ENCODE measurements at places on chromosomes 2 and 18.

DNA sequence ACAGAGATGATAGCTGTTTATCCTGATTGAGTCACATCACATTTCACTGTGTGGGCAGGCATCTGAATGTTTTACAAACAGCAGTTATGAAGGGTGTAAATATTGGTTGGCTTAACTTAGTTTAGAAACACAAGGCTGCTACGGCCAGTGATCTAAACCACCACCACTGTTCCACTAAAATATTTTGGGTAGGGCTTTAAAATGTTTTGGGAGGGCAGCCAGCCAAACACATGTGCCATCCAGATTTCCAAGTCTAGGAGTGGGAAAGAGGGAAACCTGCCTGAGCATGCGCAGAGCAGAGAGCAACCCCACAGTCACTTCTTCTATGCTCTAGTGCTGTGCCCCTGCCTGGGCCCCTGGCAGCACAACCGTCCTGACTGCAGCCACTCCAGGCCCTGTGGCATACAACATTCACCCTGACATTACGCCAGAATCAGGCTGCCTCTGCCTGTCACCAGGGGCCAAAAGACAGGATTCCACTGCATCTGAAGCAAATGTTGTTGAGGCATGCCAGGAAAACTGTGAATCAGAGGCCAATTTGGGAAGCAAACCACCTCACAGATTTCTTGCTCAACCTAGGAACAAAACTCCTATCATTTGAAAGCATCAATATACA is 74.8 kb upstream of the COL5A2 start:
- DNase-seq = no peak

- no peak for DNase-seq
Measured at GRCh38 chr2:225998653-225999052, 599.1 kb downstream of the NYAP2 start.

DNA sequence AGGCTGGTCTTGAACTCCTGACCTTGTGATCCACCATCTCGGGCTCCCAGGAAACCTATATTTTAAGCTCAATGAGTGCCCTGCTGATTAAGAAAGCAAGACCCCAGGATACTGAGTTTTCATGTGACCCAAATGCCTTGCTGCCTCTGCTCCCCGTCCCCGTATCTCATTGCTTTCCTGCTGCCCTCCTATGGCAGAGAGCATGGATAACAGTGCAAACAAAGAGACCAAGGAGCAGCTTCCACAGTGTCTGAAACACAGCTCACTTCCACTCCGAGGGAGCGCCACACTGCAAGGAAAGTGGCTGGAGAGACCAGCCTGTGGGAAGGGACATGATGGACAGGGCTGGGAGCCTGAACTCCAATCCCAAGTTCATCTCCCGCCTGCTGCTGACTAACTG is 246.8 kb downstream of the TMEM182 start:
- DNase-seq = no peak

- no peak for DNase-seq
Measured at GRCh38 chr2:177550264-177551200, 158.0 kb downstream of the AGPS start.

GRCh38 chr18:27656167-27656778 is 471.2 kb upstream of the CHST9 start:
- no peak for DNase-seq

GRCh38 chr2:133943108-133943507 is 310.8 kb upstream of the MGAT5 start:
- DNase-seq = no peak

GRCh38 chr18:31506024-31506742 is 8.2 kb downstream of the DSG2 start:
- no peak for DNase-seq

GRCh38 chr2:176178757-176179295 is 9.6 kb upstream of the HOXD1 start:
- DNase-seq = no peak

DNA sequence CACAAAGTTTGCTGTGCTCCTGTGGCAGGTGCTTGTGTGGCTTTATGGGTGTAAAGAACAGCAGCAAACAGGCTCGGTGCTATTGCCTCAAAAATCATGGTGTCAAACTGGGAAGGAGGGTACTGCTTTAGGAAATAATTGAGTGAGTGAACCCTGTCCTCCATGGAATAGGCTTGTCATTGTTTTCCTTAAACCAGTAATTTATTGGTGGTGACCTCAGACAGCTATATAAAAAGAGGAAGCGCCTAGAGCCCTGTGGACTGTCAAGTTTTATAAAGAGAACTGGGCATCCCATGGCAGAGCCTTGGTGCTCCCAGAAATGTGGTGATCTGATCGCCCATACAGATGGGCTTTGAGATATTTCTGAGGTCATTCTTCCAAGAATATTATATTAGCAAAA is 4.7 kb upstream of the CXCR4 start:
- DNase-seq = no peak

DNA sequence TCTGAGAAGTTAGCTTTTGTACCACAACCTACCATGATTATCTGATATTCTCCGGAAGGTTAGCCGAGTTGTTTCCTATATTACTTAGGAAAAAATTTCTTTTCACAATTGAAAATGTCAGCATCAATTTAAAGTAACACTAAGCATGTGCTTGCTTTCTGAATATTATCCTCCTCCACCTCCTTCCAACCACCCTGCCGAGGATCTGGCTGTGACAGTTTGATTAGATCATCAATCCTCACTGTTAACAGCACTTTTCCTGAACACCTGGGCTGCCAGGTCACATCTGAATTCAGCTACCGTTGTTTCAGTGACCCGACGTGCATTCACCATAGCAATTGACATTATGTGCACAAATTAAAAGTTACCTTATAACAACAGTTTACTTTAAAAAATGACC is 207.0 kb downstream of the ZNF407 start:
- no peak for DNase-seq

DNA sequence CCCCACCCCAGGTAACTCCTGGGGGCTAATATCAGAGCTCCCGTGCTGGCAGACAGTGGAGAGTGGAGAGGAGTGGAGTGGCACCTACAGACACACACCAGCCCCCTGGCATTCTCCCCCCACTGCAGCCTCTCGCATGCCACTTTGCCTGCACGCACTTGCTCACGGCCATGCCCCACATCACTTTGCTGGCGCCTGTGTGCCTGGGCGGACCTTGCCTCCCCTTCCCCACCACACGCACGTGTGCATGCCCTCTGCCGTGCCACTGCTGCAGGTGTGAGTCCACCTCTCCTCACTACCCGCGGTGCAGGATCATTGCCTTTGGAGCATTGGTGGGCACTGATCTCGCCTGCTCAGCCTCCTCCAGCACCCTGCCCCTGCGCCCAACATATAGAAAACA is 72.6 kb upstream of the DOK6 start:
- DNase-seq = no peak

- DNase-seq = peak; percentile 33
Measured at GRCh38 chr18:67515942-67516538, 480 bp downstream of the DSEL start.
